ENCODE measurements at places on chromosomes 7 and 10. TPM values are rescaled to one million over a fixed set of nuclear protein-coding genes. Genes with fewer than 3 reads are reported as not detected.

ARHGEF35 gene
- 2.1 TPM for total RNA-seq

ZNF365 gene
- total RNA-seq: 0.21 TPM

CREM gene
- 41.7 TPM for total RNA-seq

GRCh38 chr7:142459551-142459963 lies 201.7 kb upstream of the PRSS58 start:
- DNase-seq: no peak
- no peaks in the 10 kb centered on the region for H3K36me3 ChIP-seq
- no peak overlapping the region for H3K4me3 ChIP-seq
- H3K27me3 ChIP-seq: no peaks in the 10 kb centered on the region
